Ureter (tissue), 1 donor: ENCODE measurements at places on chromosomes 7 and 10. TPM values are rescaled to one million over a fixed set of nuclear protein-coding genes. Genes with fewer than 3 reads are reported as not detected.

DNA sequence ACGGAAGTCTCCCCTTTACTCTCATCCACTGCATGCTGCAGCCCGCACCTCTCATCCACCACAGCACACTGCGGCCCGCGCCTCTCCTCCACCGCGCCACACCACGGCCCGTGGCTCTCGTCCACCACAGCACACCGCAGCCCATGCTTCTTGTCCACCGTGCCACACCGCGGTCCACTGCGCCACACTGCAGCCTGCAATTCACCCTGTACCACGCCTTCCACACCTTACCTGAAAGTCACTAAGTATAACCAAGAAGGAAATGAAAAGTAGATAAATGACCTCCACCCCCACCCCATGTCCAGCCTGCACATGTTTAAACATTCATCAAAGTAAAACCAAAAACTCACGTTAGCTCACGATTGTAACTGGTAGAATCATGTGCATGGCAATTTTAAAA lies 176.1 kb downstream of the DIP2C start:
- DNase-seq: no peak

- peak; percentile 74 for DNase-seq
Measured at GRCh38 chr10:78805176-78805575, 263.6 kb upstream of the ZMIZ1 start.

DNA sequence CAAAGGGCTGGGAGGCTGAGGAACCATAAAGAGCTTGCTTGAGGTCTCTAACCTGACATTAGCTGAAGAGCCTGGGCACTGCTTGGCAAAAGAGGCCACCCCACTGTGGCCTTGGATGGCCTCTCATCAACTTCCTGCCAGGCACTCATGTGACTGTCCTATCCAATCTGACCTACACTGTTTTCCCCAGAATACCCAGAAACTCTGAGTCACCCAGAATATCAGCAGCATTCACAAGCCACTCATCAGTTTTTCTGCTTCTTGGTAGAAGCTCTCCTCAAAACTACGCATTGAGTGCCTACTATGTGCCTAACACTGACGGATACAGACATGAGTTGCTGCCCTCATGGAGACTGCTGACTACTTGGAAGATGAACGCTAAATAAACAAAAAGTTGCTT lies 4.1 kb upstream of the NT5C2 start:
- DNase-seq: peak; percentile 50

GRCh38 chr7:122306320-122307227 lies 2.0 kb upstream of the FEZF1 start:
- DNase-seq: no peak

GRCh38 chr10:104077663-104078151 lies 8.0 kb downstream of the COL17A1 start:
- DNase-seq: no peak

- no peak for DNase-seq
Measured at GRCh38 chr10:102434394-102435132, 2.2 kb upstream of the CUEDC2 start.

DNA sequence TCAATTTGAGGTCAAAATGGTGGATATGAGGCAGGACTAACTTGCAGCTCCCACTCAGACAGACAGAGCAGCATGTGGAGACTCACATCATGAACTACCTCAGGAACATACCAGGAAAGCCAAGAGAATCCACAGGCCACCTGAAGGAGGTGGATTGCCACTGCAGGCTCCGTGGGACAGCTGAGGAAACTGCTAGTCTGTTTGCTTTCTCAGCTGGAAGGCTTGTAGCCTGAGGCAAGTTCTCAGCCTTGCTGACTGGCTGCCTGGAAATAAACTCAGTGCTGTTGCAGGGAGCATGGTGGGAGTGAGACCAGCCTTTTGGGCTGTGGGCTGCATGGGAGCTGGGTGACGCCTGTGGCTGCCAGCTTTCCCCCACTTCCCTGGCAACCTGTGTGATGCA lies 202.9 kb downstream of the ZNF248 start:
- no peak for DNase-seq

GRCh38 chr7:139768249-139768824 lies 9.5 kb downstream of the HIPK2 start:
- DNase-seq: no peak

- DNase-seq: no peak
Measured at GRCh38 chr7:44949303-44949702, 29.5 kb downstream of the MYO1G start.

DNA sequence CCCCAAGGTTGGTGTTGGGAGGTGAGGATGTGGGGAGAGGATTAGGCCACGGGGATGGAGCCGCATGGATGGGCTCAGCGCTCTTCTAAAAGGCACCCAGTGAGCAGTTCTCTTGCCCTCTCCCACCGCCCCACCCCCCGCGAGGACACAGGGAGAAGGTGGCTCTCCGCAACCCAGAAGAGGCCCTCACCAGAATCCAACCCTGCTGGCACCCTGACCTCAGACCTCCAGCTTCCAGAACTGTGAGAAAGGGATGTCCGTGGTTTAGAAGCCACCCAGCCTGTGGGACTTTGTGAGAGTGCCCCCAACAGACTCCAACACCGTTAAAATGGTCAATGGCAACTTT lies 242.8 kb upstream of the PPP2R2D start:
- no peak for DNase-seq

- no peak for DNase-seq
Measured at GRCh38 chr7:28172958-28173357, 7.6 kb downstream of the JAZF1 start.

- DNase-seq: no peak
Measured at GRCh38 chr7:79770970-79771369, 317.5 kb upstream of the MAGI2 start.

DNA sequence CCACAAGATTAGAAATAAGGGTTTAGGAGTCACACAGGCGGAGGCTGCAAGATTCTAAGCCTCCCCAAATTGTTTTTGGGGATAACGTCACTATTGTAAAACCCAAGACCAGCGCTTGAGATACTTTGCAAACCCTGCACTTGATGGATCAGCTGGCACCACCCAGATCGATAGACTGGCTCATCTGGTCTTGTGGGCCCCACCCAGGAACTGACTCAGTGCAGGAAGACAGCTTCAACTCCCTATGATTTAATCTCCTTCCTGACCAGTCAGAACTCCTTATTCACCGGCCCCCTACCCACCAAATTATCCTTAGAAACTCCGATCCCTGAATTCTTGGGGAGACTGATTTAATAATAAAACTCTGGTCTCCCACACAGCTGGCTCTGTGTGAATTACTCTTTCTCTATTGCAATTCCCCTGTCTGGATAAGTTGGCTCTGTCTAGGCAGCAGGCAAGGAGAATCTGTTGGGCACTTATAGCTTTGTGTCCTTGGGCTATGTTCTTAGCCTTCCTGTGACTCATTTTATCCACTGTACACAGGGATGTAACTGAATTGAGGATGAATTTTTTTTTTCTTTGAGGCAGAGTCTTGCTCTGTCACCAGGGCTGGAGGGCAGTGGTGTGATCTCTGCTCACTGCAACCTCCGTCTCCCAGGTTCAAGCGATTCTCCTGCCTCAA lies 64.4 kb upstream of the CARD11 start:
- no peak for DNase-seq

DNA sequence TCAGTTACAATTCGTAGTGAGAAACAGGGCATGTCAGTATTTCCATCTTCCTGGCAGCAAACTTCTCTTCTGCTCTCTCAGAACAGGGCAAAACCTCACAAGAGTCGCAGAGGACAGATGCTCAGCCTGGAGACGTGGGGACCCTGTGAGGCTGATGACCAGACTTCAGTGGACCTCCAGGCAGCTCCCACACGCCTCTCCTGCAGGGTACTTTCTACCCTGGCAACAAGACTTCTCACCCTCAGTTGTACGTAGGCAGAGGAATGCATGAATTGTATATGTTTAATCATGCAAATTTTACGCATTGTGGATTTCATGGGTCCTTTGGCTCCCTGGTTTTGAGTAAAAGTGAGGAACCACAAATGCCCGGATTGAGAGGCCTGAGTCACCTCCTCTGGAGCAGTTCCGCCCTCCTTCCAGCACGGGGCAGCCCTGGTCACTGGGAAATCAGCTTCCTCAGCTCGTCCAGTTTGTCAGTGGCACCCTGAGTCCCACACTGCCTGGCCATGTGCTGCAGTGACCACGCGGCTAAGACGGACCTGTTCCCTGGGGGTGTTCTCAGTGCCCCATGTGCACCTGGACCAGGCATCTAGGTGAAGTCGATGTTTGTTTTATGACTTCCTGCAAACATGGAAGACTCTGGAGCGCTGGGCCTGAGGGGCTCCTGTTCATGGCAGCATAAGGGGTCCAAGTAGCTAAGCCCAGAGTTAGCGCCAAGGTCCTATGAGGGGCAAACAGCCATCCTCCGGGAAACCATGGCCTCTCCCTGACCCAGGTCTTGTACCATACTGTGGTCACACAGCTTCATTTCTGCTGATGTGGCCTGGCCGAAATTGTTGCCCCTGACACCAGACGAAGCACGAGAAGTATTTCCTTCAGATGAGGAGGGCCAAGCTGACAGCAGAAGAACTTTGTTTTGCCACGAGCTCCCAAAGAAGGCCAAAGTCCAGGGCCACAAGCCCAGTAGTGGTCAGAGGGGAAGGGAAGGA lies 165.1 kb downstream of the TNS3 start:
- peak; percentile 37 for DNase-seq

- peak; percentile 75 for DNase-seq
Measured at GRCh38 chr10:77889277-77889903, 37.2 kb downstream of the DLG5 start.

UCN3 gene
- total RNA-seq: not detected

NPTX2 gene
- 12.5 TPM for total RNA-seq

C7orf57 gene
- total RNA-seq: 0.42 TPM

MAP3K8 gene
- total RNA-seq: 42.8 TPM
